ENCODE measurements at places on chromosomes 1 and 21.
A peak's percentile ranks its signal among the peaks of the same experiment; 100 is the strongest.

- DNase-seq, result no peak
Observed at GRCh38 chr1:207858281-207858680, 52.6 kb downstream of the CD34 start.

GRCh38 chr1:3940081-3940753, 40.1 kb upstream of the C1orf174 start:
- DNase-seq, result no peak

DNA sequence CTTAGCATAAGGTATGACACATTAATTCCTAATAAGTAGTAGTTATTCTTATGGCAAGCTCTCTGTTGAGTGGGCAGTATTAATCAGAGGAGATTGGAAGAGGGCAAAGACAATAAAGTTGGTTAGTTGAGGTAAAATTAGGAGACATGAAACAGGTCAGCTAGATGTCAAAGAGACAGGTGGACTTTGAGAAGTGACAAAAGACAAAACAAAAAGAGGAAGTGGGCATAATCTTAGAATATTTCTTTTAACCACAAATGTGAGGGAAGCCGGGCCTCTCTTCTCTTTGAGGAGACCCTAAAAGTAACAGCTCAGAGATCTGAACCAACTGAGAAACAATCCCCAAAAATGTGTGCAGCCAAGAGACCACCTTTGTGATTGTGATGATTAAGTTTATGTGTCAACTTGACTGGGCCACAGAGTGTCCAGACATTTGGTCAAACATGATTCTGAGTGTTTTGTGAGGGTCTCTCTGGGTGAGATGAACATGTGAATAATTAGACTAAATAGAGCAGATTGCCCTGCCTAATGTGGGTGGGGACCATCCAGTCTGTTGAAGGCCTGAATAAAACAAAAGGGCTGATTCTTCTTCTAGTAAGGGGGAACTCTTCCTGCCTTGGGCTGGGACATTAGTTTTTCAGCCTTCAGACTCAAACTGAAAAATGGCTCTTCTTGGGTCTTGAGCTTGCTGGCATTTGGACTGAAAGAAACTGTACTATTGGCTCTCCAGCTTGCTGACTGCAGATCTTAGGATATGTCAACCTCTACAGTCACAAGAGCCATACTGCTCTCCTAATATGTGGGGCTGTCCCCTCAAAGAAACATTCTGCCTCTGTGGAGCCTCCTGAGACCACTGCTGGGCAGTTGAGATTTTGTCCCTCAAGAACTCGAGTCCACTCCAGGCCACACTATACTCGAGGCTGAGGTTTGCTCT, 40.0 kb downstream of the FCRL5 start:
- no peak for DNase-seq

DNA sequence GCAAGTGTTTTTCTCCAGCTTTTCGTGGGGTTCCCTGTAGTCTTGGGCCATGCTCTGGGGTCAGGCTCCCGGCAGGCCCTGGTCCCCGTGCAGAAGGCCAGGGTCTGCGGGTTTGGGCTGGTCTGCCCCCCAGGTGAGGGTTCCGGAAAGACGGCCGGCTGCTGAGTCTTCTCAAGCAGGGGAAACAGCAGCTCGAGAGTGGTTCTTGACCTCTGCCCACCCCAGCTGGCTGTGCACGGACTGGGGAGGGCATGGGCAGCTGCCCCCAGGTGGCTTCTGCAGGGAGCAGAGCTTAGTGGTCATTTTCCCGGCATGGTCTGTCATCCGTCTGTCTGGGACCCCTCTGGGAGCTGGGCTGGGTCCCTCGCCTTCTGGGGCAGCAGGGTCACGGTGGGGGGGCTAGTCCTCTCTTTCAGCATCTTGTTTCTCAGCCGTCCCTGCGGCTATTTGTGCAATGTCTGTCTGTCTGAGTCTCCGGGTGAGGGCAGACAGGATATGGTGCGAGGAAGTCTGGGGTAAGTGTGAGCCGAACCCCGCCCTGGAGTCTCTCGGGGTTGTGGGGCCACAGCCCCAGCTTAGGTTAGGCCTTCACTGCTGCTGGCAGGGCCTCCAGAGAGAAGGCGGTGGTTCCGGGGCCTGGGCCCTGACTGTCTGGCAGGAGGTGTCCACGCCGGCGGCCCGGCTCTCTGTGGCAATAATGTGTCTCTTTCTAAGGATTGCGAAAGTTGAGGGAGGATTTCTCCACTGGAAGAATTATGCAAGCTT, 6.1 kb downstream of the SKI start:
- peak; percentile 75 for DNase-seq

DNA sequence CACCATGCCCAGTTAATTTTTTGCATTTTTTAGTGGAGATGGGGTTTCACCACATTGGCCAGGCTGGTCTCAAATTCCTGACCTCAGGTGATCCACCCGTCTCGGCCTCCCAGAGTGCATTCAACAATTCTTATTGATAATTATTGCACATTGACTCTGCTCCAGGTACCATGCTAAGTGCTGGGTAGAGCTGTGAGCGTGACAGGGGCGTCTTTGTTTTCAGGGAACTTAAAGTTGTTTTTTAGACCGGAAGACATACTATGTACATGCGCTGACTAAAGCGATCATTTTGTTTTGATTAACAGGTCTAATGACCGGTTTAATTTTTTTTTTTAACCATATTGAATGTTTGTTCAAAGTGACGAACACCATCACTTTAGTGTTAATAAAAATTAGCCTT, 4.0 kb downstream of the CD247 start:
- DNase-seq, result no peak

Data from thoracic aorta (tissue), 2 donors.